ENCODE measurements at places on chromosomes 4 and X.

DNA sequence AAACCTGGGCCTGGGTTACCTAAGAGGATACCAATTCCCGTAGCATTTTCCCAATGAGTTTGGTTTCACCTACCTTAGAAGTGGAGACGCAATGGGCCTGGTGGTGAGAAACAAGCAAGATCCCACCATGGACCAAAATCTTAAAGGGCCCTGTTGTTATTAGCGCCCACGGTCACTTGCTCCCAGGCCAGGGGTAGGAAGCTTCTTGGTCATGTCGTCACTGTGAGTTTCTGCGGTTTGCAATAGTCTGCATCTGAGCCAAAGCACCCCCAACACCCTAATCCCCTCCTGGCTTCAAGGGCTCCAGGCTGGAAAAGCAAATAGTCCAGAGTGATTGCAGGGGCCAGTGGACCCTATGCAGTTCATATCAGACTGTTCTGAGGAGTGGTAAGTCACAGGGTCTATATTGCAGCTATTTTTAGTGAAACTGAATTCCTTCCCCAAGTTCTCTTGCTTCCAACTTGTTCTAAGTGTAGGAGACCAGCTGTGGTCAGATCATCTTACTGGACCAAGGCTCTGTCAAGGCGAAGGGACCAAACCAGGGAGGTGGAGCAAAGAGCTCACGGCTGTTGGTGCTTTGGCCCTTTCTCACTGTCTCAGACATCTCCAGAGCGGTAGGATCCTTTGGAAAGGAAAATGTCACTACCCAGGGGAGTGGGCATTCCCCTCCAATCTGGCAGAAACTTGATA lies 307.9 kb upstream of the F9 start:
- DNase-seq, result no peak

DNA sequence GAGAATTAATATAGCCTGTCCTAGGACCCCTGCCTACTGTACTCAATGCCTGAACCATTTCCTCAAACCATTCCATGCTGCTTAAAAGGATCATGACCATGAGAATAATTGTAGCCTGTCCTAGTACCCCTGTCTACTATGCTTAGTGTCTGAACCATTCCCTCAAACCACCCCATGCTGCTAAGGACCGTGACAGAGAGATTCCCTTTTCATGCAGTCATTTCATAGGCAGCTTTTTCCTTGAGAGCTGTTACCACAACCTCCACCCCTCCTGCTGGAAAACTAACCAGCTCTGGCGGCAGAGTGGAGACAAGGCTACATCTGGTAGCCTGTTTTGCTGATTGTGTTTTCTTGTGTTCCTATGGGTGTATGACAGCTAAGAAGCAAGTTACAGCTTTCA lies 174.9 kb upstream of the SMARCAD1 start:
- DNase-seq, result no peak

GRCh38 chrX:40661489-40661888 lies 14.1 kb upstream of the CXorf38 start:
- no peak for DNase-seq

- no peak for DNase-seq
These were observed 471.1 kb upstream of the NWD2 start for GRCh38 chr4:36773467-36773866.

GRCh38 chrX:44068043-44068442 lies 94.9 kb upstream of the NDP start:
- no peak for DNase-seq

DNA sequence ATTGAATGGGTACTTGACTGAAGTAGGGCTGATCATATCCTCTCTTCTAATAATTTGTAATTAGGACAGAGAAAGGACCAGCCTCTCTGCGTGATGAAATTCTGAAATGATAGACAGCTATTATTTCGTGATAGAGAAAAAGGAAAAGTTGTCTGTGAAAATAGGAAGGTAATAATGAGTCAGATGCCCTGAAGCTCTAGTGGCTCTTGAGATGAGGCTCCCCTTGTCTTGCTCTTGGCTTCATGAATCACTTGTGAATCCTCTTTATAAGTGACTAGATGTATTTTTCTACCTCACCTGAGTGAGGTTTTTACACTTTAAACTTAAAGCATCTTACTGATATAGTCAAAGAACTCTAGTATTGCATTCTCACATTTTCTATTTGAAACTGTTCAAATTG lies 888.9 kb downstream of the PCDH18 start:
- DNase-seq, result no peak

- DNase-seq, result no peak
These were observed 552 bp downstream of the ZDHHC9 start for GRCh38 chrX:129843209-129843458.

DNA sequence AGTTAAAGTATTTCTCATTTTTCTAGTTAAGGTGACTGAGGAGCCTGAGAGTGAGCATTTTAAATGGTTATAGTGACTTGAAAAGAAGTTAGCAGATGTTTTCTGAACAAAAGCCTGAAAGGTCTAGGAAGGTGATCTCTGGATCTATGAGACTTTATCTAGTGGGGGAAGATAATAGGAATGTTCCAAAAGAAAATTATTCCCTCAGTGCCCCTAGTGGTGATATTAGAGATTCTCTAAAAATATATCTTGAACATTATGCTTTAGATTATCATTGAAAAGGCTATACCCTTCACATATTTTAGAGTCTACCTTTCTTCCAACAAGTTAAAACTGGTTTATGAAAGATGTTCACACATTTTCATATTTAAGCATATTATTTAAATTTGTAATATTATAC lies 69.0 kb upstream of the SPANXN1 start:
- no peak for DNase-seq

GRCh38 chr4:35125995-35126712 lies 1118.2 kb downstream of the ARAP2 start:
- DNase-seq, result no peak

GRCh38 chr4:186622788-186623464 lies 67.6 kb upstream of the MTNR1A start:
- no peak for DNase-seq

- no peak for DNase-seq
These were observed 13.2 kb upstream of the HCCS start for GRCh38 chrX:11097933-11098332.

DNA sequence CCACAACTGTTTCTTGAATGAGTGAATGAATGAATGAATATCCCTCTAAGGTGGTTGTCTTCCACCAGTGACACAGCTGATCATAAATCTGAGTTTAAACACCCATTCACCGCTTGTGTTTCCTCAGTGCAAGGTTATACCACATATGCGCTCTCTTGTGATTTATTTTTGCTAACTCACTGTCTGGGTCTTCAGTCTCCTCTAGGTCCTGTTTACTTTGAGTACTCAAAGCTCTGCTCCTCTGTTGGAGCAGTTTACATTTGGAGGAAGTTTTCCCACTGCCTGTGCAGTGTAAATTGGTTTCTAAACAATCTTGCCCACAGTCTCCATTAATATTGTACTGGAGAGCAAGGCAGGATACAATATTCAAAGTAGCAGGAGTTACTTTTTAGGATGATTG lies 212.6 kb upstream of the JADE1 start:
- DNase-seq, result no peak

DNA sequence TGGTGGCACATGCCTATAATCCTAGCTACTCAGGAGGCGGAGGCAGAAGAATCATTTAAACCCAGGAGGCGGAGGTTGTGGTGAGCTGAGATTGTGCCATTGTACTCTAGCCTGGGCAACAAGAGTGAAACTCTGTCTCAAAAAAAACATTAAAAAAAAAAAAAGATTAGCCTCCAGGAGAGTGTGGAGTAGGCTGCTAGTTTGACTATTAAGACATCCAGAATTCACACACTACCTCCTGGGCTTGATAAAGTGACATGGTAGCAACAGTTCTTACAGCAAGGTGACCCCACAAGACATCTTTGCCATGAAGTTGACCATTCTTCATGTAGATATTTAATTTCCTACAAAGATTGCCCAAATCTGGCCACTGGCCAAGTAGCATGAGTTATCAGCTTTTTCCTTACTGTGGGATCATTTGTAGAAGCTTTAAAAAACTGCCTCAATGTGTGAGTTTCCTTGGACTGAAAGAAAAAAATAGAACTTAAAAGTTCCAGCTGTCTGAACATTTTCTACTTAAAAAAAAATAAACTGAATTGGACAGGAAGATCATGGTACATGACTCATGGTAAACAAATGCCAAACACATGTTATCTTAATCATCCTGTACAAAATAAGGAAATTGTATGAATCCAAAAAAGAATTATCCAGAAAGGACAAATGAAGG lies 35.3 kb upstream of the SPRY1 start:
- no peak for DNase-seq

GRCh38 chr4:47334652-47335051 lies 128.8 kb downstream of the COMMD8 start:
- DNase-seq, result no peak

- DNase-seq, result no peak
These were observed 148.9 kb downstream of the ADAM29 start for GRCh38 chr4:175066923-175067627.

- no peak for DNase-seq
These were observed 869 bp upstream of the ADD1 start for GRCh38 chr4:2842687-2843262.

DNA sequence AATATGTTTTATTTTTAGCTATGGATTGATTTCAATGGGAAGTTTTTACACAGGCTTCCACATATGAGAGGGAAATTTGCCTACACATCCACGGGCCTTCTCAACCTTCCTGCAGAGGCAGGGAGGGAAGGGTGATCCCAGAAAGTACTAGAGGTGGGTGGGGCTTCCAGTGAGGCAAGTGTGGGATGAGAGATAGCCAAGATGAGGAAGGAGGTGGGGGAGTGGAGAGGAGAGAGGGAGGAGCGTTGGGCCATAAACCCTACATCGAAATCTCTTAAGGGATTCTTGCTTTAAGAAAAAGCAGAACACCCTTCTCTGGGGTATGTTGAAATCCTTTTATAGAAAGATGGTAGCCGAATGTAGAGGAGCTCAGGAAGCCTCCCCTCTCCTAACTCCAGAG lies 19.0 kb downstream of the NKX6-1 start:
- DNase-seq, result no peak

- DNase-seq, result no peak
These were observed at the start of gene TBX22 for GRCh38 chrX:80014141-80014940. Gene TBX22, plus strand, starts transcription at chrX:80014753. Its CDS starts 7,517 bp downstream, at chrX:80022270.

DNA sequence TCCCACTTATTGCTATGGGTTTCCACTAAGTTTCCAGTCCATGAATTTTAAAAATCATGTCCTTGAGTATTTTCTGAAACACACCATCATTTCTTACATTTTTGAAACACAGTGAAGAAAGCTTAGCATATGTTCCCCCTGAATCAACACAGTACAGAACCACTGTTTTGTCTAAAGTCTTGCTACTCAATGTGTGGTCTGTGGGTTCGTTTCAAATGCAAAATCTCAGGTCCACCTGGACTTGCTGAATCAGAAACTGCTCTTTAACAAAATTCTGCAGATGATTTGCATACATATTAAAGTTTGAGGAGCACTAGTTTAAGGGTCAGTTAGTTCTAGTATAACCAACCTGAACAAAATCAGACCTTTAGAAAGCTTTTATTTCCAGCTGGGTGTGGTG lies 60.4 kb downstream of the SUPT20HL2 start:
- no peak for DNase-seq

DNA sequence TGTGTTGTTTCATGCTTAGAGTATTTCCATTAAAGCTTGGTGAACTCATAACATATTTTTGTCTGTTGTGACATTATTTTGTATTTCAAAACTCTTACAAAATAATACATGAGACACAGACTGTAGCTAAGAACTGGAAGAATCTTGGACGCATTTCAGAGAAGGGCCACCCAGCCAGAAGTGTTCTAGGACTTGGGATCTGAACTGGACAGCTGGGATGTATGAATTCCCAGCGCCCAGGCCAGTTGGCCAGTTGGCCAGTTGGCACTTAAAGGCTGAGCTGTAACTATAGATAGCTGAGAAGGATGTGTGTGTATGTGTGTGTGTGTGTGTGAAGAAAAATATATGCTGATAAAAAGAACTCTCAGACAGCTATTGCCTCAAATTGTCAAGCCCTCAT lies 193.4 kb upstream of the GPR101 start:
- DNase-seq, result no peak

GRCh38 chr4:54231419-54231767 lies 2.3 kb downstream of the PDGFRA start:
- DNase-seq, result no peak

GRCh38 chr4:13203101-13203500 lies 281.0 kb downstream of the RAB28 start:
- no peak for DNase-seq

- DNase-seq, result no peak
These were observed 383.7 kb upstream of the FAM241A start for GRCh38 chr4:111761531-111761930.

GRCh38 chr4:6591781-6592180 lies 16.8 kb downstream of the MAN2B2 start:
- no peak for DNase-seq

DNA sequence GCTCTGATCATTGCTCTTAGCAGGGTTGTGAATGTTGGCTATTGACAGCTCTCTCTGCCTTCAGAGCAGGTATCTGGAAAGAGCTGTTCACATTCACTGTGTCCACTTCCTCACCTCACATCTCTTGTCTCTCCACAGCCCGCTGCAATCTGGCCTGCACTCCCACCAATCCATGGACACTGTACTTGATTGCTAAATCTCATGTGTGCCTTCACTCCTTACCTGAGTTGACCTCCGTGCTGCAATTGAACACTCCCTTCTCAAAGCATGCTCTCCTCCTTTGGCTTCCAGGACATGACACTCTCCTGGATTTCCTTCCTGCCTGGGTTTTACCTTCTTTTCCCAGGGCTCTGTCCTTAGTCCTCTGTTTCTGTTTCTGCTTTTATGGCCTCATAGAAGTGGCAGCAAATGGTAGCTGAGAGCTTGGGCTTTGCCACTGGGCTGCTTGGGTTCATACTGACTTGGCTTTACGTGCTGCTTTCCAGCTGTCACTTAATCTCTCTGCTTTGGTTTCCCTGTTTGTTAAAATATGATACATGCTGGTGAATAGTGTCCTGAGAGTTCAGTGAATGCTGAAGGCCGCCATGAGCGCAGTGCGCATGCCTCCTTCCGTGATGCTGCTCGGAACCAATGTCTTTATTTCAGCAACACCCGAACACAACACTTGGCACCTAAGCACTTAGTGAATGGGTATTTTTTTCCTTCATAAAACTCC lies 29.5 kb downstream of the DCUN1D4 start:
- DNase-seq, result no peak

- no peak for DNase-seq
These were observed 848.6 kb upstream of the PABPC4L start for GRCh38 chr4:135050086-135050717.

DNA sequence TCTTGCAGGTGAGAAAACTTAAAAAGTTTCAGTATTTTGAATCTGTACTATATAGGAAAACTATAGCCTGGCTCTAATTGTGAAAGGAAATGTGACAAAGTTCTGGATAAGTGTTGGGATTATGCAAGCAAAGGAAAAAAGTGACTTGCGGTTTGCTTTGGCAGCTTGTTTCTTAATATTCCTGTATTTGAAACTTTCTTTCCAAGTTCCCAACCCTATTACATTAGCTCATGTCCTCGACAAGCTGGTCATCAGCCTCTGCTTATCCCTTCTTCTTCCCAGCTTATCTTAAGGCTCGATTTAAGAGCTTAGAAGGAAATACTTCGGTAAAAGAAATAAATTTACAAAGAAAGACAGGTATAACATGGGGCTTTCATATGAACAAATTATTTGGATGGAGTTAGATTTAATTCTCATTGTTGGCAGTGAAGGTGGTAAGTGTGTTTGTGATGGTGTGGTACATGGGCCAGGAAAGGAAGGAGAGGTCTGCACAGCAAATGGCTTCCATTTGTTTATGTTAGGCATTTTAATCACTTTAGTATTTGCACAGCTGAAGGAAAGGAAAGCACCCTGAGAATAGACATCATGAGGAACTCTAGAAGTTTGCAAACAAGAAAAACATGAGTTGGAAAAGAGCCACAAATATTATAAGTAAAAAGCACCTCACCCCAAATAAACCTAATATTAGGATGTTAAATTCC lies 5.1 kb upstream of the MYOZ2 start:
- DNase-seq, result no peak

Data from stimulated activated CD4-positive, alpha-beta T cell treated with anti-CD3 and anti-CD28 coated beads, TNF-alpha, amount 100 ng/mL, for 24 hours (primary cell).